ENCODE measurements at places on chromosomes 3 and 15. TPM values are rescaled to one million over a fixed set of nuclear protein-coding genes. Genes with fewer than 3 reads are reported as not detected.

Gene CDC25A
- polyA plus RNA-seq = 4.4 TPM

Gene GOLGA6L4
- polyA plus RNA-seq = 12.9 TPM

Gene ITPKA
- 0.47 TPM for polyA plus RNA-seq

Gene PDZRN3
- 70.4 TPM for polyA plus RNA-seq

Gene IQCF2
- polyA plus RNA-seq = not detected

Gene NRROS
- polyA plus RNA-seq = 3.9 TPM

Gene DOCK3
- polyA plus RNA-seq = 0.09 TPM

Gene GADL1
- 21.7 TPM for polyA plus RNA-seq

Gene P2RY14
- polyA plus RNA-seq = 1.1 TPM

Gene FBXO40
- polyA plus RNA-seq = 2.7 TPM

Gene SLC28A2
- 0.21 TPM for polyA plus RNA-seq

GRCh38 chr15:31277335-31278060, 49.1 kb upstream of the KLF13 start:
- DNase-seq = no peak

DNA sequence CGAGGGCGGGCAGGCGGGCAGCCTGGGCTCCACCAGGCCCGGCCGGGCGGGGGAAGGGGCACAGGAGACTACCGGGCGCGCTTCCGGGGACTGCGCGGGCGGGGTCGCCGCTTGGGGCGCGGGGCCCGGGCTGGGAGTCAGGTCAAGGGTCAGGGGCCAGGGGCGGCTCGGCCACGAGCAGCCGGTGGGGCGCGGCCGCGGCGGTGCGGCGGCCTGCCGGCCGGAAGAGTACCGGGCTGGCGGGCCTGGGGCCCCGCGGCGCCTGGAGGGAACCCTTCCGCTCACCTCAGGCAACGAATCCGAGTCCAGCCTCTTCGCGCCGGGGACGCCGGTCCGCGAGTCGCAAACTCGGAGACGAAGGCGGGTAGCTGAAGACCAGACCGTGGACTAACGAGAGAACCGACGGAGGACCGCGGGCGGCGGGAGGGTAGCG, 225 bp downstream of the RHOA start:
- peak; percentile 69 for DNase-seq

DNA sequence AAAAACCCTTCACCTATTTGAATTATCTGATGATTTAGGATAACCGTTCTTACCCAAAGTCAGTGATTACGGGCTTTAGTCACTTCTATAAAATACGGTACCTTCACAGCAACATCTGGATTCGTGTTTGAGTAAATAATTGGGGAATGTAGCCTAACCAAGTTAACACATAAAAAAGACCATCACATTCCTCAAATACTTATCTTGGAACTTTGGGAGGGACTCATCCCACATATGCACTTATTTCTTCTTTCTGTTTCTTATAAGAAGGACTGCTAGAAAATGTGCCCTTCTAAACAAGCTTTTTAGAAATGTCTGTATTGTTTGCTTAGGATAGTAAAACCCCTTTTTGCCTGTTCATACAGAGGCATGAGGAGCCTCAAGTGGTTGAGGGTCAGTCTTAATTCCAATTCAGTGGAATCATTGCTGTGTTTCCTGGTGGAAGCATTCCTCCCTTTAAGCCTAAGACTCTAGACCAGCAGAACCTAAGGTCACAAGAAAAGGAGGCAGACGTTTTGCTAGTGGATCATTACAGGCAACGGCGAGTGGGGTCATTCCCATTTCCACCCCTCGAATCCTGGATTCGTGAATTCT, 67.5 kb downstream of the TMEM44 start:
- DNase-seq = peak; percentile 48

GRCh38 chr15:40956541-40956982, 3.3 kb downstream of the CHAC1 start:
- no peak for DNase-seq

- DNase-seq = no peak
Observed at GRCh38 chr15:78072080-78072892, 5.2 kb downstream of the TBC1D2B start.

GRCh38 chr3:168455814-168456213, 360.1 kb upstream of the GOLIM4 start:
- no peak for DNase-seq

GRCh38 chr3:160052385-160053047, 63.9 kb downstream of the IL12A start:
- DNase-seq = no peak

- no peak for DNase-seq
Observed at GRCh38 chr3:126396536-126396935, 1.8 kb downstream of the CFAP100 start.

- DNase-seq = peak; percentile 14
Observed at GRCh38 chr15:98292442-98293240, 332.1 kb downstream of the ARRDC4 start.

GRCh38 chr15:40554161-40554525, 10.7 kb downstream of the CCDC32 start:
- DNase-seq = no peak

DNA sequence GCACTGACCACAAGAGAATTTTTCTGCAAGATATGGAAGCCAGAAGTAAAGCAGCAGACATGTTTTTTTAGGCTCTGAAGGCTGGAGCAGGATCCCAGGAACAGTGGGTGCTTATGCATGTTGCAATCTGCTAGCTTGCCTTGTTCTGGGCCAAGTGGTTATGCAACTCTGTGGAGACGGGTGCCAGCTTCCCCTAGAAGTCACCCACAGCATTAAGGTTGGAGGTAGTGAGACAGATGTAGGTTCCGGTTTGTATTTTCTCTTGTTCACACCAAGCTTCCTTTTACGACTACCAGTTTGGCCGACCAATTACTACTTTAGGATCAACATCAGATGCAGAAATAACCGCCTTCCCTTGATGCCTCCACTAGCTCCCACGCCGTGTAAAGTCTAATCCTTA, 11.1 kb downstream of the DPH3 start:
- no peak for DNase-seq

DNA sequence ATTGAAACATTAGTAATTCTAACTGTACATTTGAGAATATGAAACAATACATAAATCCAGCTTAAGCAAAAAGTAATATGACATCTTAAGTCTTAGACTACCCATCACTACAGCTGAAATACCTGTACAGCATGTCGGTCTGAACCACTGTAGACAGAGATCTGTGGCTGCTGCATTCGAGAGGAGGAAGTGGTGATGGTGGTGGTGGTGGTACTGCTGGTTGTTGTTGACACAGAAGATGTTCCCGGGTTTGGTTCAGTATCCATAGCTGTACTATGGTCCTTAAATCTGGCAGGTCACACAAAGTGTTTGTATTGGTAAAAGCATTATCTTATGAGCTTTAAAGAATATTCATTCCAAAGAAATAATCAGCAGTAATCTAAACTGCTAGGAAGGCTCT, 2.9 kb downstream of the PHC3 start:
- DNase-seq = no peak

- DNase-seq = peak; percentile 62
Observed at GRCh38 chr3:160754371-160754854, 1.6 kb upstream of the PPM1L start.

- DNase-seq = no peak
Observed at GRCh38 chr3:131708241-131708640, 205.5 kb upstream of the MRPL3 start.

- no peak for DNase-seq
Observed at GRCh38 chr15:72784456-72784876, 908 bp upstream of the ADPGK start.

DNA sequence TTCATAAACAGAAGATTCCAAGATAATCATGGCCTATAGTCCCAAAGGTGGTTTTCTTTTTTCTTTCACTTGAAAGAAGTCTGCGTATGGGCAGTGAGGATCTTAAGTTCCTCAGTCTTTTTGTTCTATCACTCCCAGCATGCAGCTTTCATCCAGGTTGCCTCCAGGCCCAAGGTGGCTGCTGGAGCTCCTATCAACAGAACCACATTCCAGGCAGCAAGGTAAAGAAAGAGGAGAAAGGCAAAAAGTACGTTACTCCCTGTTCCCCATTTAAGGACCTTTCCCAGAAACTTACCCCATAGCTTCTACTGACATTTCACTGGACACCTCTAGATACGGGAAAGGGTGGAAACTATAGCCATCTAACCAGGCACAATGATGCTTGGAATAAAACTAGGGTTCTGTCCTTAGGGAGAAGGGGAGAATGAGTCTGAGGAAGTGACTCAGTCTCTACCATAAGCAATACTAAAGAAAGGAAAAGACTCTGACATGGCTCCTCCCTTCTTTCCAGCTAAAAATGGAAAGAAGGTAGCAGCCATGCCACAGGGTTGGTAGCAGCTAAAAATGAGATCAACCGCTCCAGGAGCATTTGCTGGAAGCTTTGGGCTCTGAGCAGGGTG, 313.9 kb upstream of the NR2E3 start:
- no peak for DNase-seq

GRCh38 chr3:71172189-71172588, 411.3 kb downstream of the FOXP1 start:
- DNase-seq = no peak

DNA sequence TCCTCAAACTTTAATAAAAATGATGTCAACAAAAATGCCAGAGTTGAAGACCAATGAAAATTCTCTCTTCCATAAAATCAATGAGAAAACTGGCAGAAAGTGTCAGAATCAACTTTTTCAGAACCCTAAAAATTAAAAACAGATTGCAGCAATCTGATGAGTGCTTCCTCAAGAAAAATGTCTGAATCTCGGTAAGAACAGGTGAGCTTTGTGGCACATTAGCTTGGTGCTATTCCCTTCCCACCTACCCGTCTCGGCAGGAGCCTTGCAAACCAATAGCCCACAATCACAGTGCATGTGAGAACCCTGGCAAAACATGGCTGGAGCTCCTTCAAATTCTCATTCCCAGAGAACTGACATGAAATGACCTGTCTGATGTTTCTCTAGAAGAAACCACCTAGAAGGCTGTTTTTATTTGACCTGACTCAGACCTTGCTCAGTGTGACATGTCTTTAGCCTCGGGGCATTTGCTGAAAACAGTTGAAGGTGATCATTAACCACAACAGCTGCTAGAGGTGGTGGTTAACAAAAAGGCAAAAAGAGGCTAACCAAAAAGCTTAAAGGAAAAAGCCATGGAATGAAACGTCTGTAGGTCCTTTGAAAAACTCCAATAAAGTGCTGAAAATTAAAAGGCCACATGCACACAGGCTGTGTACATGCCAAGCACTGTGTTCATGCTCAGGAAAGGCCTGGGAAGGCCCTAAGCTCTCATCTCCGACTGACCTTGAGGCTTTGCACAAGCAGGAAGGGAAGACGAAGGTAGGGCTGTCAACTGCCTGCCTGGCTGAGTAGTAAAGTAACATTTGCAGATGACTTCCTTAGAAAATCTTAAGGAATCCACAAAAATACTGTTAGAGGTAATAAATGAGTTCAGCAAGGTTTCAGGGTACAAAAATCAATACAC, 253.0 kb upstream of the NSMCE3 start:
- DNase-seq = no peak

- DNase-seq = no peak
Observed at GRCh38 chr3:143224716-143225115, 105.1 kb downstream of the CHST2 start.

DNA sequence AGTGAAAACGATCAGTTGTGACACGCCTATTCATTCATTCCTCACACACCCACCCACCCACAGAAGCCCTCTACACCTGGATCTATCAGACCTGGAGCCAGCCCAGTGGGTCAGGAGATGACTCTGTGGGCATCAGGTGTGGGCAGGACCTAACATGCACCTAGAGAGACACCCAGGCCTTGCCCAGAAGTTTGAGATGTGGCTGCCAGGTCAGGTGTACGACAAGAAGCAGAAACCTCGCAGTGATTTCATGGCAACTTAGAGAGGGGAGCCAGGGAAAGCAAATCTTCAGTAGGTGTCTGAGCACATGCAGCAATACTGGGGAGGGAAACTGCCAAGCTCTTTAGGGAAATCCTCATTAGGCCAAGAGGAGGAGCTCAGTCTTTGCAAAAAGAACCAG, 264.7 kb upstream of the ROPN1 start:
- no peak for DNase-seq

DNA sequence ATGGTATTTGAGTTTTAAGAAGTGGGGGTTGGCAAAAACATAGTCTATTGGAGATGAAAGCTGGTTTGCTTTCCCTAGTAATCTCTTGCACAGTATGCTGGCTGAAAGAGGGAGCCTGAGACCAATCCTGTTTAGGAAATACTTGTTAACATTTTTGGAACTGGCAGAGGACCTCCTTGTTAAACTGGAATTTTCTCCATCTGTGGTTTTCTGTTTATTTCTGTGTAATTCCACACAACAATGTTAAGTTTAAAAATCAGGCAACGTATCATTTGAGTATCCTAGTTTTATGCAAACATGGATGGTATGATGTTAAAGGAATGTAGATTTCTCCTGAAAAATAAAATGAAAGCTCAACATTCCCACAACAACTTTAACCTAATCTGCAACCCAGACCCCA, 536.0 kb upstream of the TBL1XR1 start:
- DNase-seq = no peak

DNA sequence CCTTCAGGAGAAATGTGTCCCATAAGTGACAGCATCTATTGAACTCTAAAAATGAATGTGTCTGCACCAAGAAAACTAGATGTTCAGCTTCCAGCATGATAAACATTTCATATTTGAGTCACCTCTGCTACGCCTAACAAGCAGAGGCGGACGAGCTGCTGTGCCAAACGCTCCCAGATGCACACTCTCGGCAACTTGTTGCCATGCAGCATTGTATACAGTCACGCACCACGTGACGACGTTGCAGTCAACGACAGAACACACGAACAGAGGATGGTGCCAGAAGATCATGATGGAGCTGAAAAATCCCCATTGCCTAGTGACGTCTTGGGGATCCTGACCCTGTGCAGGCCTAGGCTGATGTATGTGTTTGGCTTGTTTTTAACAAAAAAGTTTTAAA, 137.5 kb downstream of the XXYLT1 start:
- DNase-seq = no peak

- peak; percentile 51 for DNase-seq
Observed at GRCh38 chr3:150227839-150228238, 180.3 kb upstream of the TSC22D2 start.

DNA sequence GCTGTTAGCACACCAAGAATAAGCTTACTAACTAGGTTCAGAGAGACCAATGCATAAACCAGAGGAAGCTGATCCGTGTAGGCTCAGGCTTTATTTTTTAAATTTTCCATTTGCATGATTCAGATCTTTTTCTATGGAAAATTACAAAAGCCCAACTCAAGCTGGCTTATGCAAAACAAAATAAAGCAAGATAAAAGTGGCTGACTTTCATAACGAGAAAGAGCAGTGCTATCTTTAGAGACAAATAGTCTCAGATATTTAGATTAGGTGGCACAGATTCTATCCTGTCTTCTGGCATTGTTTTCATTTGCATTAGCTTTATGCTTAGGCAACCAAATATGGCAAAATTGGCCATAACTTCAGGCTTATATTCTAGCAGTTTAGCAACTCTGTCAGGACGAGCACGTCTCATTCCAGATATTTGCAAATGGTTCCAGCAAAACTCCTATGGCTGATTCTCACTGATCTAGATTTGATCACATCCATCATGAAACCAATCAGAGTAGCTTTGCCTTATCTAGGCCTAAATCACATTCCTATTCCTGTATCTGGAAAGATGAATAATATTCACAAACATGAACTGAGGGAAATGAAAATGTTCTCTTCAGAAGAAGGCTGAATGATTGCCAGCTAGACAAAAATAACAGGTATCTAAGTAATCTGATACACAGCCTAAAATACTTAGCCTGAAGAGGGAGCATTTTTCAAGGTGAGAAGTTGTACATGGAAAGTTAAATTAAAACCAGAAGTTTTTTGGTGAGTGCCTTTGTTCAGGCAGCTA, 216.4 kb upstream of the DPPA4 start:
- DNase-seq = no peak

GRCh38 chr3:12253516-12254343, 35.1 kb upstream of the PPARG start:
- no peak for DNase-seq
